Astrocyte (in vitro differentiated cells and primary cell): ENCODE measurements at places on chromosomes 12 and 14. TPM values are rescaled to one million over a fixed set of nuclear protein-coding genes. Genes with fewer than 3 reads are reported as not detected.

MORN3 gene
- total RNA-seq = 0.36 and 0.70 TPM in 2 replicates

SCNN1A gene
- total RNA-seq = 0.94 and 1.3 TPM in 2 replicates

PTGDR gene
- total RNA-seq = not detected in 2 replicates

DNA sequence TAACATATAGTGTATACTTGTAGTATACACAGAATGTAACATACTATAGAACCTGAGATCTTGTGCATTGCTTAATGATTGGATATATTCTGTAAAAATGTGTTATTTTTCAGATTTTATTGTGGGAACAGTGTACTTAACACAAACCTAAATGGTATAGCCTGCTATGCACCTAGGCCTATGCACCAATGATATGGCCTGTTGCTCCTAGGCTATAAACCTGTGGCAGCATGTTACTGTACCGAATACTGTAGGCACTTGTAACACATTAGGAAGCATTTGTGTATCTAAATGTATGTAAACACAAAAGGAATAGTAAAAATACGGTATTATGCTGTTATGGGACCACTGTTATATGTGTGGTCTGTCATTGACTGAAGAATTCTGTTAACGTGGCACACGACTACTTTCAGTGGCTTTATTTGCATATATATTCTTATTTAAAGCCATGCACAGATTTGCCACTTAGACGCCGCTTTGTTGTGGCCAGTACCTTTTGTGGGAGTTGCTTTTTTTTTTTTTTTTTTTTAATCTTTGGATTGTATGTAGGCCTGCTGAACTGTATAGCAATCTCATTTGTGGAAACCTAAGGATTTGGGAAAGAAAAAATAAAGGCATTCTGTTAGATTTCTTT is 7.4 kb downstream of the PAPOLA start:
- no peaks in the 10 kb centered on the region for H3K36me3 ChIP-seq
- no peak overlapping the region for H3K27ac ChIP-seq
- no peaks in the 10 kb centered on the region for H3K4me1 ChIP-seq
- DNase-seq = no peak

DNA sequence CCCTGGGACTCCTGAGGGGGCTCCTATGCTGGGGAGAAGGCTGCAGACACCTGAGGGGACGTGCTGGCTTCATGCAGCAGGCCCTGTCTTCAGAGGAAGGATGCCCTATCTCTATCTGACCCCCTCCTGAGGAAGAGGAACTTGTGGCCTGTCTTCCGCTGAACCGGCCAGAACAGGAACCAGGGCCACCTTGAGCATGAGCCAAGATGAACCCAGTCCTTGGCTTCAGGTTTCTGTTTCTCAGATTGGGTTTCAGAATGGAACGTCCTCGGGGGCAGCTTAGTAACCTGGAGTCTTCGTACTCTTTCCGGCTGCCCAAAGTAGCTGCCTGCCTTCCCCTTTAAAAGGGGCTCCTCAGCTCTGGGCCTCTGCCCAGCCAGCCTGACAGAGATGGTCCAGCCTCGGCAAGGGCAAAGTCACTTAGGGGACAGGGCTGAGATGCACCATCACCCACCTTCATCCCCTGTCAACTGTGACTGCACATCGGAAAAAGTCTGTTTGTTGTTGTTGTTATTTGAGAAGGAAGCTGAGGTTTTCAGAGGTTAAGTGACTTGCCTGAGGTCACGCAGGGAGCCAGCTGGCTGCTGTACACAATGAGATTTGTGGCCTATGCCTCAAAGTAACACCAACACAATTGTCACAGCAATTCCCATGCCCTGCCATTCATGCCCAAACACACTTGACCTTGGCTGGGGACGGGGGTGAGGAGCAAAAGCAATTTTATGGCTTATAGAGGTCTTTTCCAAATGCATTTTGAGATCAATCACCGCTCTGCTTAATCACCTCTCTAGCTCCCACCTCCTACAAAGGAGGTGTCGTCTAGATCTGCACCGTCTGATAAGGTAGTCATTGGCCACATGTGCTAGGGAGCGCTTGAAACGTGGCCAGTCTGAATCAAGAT is 13.4 kb downstream of the ASB2 start:
- no peak overlapping the region for H3K27ac ChIP-seq
- peaks cover 39% of the 10 kb centered on the region for H3K4me1 ChIP-seq
- peak; percentile 16 for DNase-seq
